Stimulated activated CD4-positive, alpha-beta T cell treated with anti-CD3 and anti-CD28 coated beads, TNF-alpha, amount 100 ng/mL, for 1 hour (primary cell): ENCODE measurements at places on chromosomes 16 and 17.

- no peak for DNase-seq
Observed at GRCh38 chr16:86595983-86596605, 17.7 kb downstream of the FOXL1 start.

GRCh38 chr17:28744104-28744971, 527 bp downstream of the TRAF4 start:
- DNase-seq, result no peak

- DNase-seq, result peak; percentile 54
Observed at GRCh38 chr17:38702166-38702915, 2.7 kb upstream of the MLLT6 start.

DNA sequence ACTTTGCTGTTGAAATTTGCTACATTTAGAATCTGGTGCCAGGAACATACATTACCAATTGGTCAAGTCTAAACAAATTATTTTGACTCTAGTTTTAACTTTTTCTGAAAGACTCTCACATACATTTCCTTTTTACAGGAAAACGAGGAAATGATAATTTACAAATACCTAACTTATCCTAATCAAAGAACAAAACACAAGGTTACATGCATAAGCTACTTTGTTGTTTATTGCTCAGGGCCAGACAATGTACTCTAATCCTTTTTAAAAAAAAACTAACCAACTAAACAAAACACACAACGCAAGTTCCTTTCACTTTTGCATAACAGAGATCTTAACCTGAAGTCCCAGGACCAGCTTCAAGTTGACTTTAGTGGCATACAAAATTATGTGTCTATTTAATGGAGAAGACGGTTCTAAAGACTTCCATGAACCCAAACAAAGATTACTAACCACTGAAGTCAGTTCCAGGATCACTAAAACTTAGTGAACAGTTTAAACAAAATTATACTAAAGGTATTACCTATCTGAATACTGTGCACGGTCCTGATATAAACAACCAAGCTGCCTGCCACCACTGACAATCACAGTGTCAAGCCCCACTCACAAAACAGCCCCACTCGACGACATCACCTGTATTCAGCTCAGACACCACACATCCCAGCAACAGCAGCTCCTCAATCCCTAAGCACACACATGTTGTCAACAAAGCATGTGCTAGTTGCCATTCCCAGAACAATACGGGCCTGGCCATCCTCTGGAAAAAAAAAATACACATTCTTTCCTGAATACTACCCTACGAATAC, 1.9 kb downstream of the ZNF652 start:
- DNase-seq, result no peak

DNA sequence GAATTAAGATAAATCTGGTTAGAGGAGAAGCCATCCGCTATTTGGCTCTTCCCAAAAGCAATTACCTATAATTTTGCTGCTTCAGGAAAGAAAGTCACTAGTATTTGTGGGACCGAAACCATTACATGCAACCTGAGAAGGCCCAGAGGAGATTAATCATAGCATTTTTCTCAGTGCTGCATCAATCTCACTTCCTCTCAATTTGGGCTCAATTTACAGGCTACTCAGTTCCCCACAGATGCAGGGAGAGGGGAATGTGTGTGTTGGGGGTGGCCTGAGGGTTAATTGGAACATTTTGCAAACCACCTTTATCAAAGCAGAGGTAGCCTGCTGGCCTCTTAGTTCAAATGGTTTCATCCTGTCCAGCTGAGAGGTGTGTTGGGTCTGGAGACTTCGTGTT, 394.7 kb upstream of the ASIC2 start:
- DNase-seq, result no peak

GRCh38 chr17:29617481-29618271, 5.0 kb downstream of the CORO6 start:
- DNase-seq, result peak; percentile 60

GRCh38 chr17:45287526-45288500, 25.9 kb upstream of the SPATA32 start:
- DNase-seq, result no peak

DNA sequence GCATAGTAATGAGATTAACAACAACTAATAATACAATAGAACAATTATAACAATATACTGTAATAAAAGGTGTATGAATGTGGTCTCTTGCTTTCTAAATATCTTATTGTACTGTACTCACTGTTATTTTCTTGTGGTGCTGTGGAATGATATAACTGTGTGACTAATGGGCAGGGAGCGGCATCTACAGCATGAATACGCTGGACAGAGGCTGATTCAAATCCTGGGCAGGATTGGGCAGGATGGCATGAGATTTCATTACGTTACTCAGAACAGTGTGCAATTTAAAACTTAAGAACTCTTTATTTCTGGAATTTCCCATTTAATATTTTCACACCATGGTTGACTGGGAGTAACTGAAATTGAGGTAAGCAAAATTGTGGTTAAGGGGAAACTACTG, 1239.8 kb upstream of the GOT2 start:
- no peak for DNase-seq

DNA sequence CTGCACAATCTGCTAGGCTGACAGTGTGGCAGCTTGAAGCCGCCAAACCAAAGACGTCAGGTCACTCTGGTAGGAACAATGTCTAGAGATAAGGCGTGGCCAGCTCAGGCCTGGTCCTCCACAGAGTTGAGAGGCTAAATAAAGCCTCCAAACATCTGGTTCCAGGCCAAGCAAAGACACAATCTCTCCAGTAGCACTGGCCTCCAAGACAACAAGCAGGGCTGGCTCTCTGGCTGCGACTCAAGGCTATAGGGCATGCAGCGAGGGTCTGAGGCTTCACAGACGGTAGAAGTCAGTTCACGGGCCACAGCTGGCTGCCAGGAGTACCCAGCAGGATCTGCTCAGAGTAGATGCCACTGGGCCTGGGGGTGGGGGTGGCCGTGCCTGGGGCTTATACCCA, 75.6 kb downstream of the ABR start:
- DNase-seq, result no peak

DNA sequence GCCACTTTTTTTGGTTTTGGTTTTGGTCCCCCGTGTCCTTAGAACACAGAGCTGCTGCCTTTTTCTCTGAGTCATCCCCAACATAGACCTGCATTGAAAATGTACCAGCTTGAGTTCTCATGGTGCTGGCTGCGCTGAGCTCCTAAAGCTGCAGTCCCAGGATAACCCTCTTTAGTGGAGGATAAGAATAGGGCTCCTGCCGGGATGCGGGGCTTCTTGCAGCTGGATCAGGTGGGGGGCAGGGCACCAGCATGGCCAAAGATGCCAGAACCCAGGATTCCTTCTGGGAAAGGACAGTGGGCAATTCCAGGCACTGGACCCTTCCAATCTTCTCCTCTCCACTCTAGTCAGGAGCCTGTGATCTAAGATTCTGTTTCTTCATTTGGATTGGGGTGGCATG, 8.3 kb upstream of the CLUH start:
- no peak for DNase-seq

DNA sequence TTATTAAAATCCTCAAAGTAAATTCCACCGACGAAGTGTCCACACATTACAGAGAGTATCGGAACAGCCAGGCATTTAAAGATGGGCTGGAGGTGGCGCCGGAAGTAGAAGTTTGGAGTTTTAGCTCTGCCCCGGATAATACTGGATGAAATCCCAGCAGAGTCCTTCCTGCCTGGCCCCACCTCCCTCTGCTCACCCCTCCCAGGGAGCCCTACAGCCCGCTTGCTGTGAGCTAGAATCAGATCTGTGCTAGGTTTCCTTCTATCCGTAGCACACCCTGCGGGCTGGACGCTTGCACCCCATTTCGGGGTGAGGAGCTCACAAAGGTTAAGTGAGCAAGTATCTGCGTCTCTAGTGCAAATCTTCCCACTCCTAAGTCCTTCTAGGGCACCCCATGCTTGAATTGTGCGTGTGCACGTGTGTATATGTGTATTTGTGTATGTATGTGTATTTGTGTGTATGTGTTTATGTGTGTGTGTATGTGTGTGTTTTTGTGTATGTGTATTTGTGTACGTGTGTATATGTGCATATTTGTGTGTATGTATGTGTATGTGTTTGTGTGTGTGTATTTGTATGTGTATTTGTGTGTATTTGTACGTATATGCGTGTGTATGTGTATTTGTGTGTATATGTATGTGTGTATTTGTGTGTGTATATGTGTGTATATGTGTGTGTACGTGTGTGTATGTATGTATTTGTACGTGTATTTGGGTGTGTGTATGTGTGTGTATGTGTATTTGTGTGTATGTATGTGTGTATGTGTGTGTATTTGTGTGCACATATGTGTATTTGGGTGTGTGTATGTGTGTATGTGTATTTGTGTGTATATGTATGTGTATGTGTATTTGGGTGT, 61.4 kb downstream of the HAPSTR1 start:
- DNase-seq, result no peak

- no peak for DNase-seq
Observed at GRCh38 chr17:2777242-2777867, 18.9 kb upstream of the RAP1GAP2 start.

DNA sequence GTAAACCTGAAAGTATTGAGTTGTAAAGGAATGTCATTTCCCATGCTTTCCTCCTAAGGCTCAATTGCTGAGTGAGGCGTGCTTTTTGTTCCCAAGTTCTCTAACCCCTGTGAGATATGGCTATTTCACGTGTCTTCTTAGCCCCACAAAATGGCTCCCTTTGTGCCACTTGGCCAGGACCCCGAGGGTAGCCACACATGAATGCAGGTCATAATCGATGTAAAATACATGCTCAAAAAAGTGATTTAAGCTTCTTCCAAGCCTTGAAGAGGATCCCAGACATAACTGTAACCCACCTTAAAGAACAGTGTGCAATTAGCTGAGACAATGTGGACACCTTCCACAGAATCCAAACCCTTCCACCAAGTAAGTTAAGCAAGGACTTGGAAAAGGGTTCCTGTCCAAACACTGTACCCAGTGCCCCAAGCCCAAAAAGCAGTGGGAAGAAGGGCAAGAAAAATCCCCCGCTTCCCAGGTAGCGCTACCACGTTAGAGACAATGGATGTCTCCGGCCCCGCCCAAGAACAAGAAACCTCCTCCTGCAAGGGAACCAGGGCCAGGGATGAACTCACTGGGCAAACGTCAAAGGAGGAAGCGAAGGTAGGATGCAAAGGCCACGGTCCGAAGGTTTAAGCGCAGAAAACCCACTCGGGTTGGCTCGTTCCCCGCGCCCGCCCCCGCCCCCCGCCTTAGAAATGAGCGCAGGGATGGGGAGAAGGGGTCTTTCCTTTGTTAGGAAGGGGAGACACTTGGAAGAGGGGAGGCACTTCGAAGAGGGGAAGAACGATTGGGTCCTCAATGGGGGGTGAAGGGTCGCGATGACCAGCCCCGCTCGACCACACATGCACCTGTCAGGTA, 1.2 kb downstream of the JPT1 start:
- DNase-seq, result no peak

- DNase-seq, result no peak
Observed at GRCh38 chr17:46976626-46977270, 2.3 kb downstream of the RPRML start.

DNA sequence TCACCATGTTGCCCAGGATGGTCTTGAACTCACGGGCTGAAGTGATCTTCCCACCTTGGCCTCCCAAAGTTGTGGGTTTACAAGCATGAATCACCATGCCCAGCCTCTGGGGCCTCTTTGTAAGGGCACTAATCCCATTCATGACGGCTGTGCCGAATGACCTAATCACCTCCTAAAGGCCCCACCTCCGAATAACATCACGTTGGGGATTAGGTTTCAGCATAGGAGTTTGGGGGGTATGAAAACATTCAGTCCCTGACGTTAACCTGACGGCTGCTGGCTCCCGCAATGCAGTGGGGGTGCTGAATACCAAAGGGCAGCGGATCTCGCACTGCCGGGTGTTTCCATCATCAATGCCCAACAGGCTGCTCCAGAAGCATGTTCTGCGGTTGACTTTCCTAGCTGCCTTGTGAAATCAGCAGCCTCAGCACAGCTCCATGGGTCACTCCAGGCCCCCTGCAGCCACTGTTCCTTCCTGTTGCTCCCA, 120.8 kb upstream of the SEC14L1 start:
- no peak for DNase-seq

GRCh38 chr16:28879261-28879840, 1.1 kb downstream of the ATP2A1 start:
- DNase-seq, result no peak

DNA sequence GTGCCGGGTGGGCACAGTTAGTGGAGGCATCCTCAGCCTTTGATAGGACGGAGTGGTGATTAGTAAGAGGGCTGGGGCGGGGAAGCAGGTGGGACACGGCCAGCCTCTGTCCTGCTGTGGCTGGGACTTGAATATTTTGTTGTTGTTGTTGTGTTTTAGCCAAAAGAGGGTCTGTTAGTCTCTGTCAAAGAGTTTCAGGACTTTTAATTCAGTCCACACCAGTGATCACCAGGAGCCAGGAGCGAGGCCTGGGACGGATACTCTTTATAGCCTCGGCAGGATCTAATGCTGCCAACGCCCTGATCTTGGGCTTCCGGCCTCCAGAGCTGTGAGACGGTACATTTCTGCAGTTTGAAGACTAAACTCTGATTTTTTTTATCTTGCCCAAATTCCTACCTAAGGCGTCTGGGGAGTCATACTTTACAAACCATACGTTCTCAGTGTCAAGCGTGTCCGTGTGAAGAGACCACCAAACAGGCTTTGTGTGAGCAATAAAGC, 2.9 kb upstream of the RNF213 start:
- no peak for DNase-seq

- no peak for DNase-seq
Observed at GRCh38 chr17:70558821-70559220, 389.5 kb downstream of the KCNJ2 start.
